Hematopoietic multipotent progenitor cell treated with erythropoietin and hydrocortisone succinate and interleukin-3 and kit ligand, for 6 days (in vitro differentiated cells): ENCODE measurements at places on chromosomes 11 and 22.

DNA sequence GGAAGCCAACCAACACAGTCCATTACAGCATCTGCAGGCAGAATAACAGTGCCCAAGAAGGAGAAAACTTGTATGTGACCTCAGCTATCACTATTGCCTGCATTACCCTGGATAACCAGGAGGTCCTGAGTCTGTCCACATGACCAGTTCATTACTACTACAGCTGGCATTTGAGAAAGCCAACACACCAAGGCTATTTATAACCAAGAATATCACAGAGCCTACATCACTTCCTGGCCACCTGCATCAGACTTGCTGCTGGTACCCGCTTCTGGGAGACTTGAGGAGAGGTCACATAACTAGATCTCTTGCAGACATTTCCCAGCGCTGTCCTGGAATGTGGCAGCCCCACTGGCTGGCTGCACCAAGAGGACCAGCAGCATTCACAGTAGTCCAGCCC, 11.1 kb upstream of the OR56B4 start:
- no peak for DNase-seq

- no peak for DNase-seq
Observed at GRCh38 chr11:114284021-114284420, 12.2 kb upstream of the NNMT start.

- no peak for DNase-seq
Observed at GRCh38 chr11:96394773-96395172, 5.0 kb downstream of the JRKL start.

DNA sequence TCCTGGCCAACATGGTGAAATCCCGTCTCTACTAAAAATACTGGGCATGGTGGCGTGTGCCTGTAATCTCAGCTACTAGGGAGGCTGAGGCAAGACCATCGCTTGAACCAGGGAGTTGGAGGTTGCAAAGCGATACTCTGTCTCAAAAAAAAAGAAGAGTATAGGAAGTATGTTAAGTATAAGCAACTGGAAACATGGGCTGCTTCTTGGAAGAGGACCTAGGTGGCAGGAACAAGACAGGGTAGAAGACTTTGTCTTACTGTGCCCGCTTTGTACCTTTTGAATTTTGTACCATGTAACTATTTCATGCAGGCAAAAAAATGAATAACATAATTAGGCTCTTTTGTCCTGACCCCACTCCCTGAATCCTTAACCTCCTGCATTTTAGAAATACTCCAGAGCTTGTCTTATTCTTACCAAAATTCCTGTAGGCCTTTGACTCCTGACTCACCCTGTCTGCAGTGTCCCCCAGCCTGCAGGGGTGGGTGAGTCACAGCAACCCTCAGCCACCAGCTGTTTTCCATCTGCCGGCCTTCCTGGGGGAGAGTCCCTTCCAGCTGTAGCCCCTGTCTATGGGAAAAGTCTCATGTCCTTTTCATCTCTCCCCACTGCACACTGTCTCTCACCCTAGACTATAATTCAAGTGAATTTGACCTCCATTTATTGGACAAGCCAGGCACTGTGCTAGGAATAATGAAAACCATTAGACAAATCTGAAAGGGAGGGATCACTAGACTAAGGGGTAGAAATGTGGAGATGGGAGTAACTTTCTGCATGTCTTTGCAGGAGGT, 41.8 kb downstream of the TXN2 start:
- DNase-seq = no peak

DNA sequence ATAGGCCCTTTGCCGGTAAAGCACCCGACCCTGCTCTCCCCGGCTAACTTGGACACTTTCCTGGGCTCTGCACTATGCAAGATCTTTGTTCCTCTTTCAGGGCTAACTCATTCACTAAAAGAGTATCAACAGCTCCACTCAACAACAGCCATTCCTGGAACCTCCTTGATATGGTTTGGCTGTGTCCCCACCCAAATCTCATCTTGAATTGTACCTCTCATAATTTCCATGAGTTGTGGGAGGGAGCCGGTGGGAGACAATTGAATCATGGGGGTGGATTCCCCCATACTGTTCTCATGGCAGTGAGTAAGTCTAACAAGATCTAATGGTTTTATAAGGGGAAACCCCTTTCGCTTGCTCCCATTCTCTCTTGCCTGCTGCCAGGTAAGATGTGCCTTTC, 330.0 kb downstream of the TENM4 start:
- DNase-seq = no peak

GRCh38 chr11:6856871-6857270, 6.0 kb upstream of the OR10A2 start:
- DNase-seq = no peak

GRCh38 chr11:134677397-134677822, 265.4 kb upstream of the B3GAT1 start:
- no peak for DNase-seq

DNA sequence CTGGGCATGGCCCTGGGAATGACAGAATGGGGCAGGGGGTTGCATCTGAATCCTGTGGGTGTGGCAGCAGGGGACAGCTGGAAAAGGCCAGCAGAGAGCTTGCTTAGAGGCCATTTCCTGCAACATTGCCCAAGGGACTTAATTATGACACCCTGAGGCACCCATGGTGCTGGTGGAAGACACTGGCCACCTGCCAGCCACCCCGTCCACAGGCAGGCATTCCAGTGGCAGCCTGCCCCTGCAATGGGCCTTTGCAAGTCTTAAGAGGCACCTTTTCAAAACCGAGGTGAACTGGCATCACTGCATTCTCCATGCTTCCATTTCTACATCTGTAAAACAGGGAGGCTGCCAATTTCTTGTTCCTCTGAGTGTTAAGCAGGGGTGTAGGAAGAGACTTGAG, 21.6 kb upstream of the SUSD2 start:
- no peak for DNase-seq

- DNase-seq = no peak
Observed at GRCh38 chr11:112132737-112133136, 31.2 kb downstream of the IL18 start.

DNA sequence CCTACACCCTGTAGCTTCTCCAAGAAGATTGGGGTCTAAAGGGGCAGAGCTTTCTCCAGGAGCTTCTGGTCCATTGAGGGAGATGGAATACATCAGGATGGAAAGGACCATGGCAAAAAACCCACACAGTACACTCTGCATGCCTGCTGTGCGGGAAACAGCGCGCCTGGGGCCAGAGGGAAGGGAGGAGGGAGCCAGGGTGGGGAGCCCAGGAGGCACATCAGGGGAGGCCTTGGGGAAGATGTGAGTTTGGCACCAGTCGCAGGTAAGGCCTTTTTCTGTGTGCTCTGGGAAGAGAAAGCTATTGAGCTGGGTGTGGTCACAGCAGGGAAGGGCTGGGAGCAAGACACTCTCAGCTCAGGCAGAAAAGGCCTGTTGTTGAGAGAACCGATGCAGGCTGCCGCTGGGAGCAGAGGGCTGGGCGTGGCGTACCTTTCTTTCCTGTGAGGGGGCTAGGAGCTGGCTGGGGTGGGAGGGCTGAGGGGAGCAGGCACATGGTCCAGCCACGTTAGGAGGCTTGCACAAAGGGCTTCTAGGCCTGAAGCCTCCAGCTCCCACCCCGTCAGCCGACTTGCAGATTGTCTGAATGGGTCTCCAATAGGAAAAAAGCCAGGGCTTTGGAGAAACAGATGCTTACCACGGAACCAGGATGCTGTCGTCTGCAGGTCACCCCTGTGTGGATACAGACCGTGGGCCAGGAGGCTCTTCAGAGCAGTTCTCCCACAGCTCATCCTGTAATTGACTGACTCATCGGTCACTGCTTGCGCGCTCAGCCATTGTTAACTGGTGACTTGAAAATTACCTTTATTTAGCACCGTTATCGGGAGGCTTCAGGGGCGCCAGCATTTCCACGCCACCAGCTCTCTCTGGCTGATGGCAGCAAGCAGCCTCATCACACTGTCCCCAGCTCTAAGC, 237.3 kb downstream of the ST3GAL4 start:
- DNase-seq = no peak

GRCh38 chr11:46003572-46003971, 81.1 kb downstream of the LARGE2 start:
- DNase-seq = peak; percentile 38

DNA sequence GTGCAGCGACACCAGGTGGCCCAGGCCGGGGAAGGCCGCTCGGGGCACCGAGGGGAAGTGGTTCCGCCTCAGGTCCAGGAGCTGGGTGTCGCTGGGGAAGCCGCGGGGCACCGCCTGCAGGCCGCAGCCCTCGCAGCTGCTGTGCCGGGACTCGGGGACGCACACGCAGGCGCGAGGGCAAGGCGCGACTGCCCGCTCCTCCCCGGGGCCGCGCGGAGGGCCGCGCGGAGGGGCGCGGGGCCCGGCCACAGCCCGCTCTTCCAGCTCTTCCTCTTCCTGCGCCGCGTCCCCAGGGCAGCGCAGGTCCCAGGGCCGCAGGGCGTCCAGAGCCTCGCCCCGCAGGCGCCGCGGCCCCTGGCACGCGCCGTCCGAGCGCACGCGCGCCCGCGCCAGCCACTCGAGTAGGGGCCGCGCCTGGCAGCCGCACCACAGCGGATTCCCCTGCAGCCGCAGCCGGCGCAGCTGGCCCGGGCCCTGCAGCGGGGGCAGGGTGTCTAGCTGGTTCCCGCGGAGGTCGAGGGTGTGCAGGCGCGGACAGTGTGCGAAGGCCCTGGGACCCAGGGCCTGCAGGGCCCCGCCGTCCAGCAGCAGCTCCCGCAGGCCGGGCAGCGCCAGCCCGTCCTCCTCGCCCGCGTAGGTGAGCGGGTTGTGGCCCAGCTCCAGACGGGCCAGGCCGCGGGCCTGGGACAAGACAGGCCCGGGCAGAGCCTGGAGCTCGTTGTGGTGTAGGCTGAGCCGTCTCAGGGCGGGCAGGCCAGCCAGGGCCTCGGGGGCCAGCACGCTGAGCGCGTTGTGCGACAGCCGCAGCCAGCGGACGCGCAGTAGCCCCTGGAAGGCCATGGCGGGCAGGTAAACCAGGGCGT, 2.8 kb downstream of the CHADL start:
- DNase-seq = peak; percentile 83

GRCh38 chr11:43138621-43139140, 173.1 kb upstream of the API5 start:
- DNase-seq = no peak

GRCh38 chr11:120281143-120281795, 41.3 kb downstream of the POU2F3 start:
- peak; percentile 17 for DNase-seq

DNA sequence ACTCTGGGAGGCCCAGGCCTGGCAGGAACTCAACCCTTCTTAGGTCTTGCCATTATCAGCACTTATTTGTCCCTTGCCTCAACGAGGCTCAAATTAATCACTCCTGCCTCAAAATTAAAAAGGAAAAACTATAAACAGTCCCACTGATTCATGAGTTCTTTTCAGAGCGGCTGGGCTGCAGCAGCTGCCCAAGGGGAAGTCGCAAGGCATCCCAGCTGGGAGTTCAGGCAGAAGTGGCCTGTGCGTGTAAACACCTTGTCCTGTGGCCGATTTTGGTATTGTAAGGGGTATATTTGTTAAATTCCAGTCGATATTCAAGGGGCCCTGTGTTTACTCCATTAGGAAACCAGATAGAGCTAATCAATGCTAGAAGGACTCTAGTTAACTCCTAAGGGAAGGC, 213.9 kb upstream of the CADM1 start:
- no peak for DNase-seq

GRCh38 chr11:62401811-62402210, 17.0 kb upstream of the SCGB1A1 start:
- DNase-seq = no peak

DNA sequence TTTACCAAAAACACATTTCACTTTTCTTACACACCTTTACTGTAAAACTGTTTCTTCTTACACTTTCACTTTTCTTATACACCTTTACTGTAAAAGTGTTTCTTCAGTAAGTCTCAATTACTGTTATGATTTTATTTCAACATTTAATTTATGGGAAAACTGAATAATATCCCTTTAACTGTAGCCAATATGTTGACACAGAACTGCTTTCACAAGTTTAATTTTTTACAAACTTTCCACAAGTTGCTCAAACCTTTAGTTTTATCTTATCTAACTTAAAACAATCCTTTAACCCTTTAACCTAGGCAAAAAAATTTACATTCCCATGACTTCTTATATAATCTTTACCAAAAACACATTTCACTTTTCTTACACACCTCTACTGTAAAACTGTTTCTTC, 63.3 kb upstream of the OR5AN1 start:
- DNase-seq = no peak

DNA sequence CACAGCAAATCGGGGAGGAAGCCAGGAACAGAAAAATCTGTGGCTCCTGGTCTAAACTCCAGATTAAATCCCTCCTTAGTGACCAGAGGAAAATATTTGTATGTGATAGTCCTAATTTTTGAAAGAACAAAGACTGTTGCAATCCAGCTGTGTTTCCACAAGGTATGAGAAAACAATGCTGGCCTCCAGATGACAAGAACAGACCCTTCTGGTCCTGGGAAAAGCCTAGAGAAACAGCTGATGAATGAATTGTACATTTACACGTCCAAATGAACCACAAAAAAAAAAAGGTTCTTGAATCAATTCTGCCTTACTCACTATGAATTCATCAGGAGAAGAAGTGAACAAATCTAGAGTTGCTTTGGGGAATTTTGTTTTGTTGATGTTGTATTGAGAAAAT, 63.7 kb downstream of the ETS1 start:
- DNase-seq = no peak

- DNase-seq = no peak
Observed at GRCh38 chr11:102912482-102912830, 37.7 kb upstream of the MMP12 start.

- no peak for DNase-seq
Observed at GRCh38 chr11:132249256-132249655, 878.8 kb downstream of the NTM start.

DNA sequence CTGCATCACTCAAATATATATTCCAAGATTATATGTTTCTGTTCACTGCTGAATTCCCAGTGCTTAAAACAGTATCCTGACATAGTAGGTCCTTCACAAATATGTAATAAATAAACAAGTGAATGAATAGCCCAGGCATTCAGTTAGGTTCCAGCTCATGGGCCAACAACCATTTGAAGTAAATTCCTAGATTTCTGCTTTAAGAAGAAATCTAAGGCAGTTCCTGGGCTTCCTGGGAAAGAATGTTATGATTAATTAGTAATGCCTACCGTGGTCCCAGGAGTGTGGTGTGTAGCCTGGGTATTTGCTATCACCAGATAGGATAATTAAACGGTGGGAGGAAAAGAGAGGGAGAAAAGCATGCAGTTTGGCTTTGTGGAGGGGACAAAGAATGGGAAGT, 576.8 kb downstream of the SOX6 start:
- DNase-seq = no peak

- no peak for DNase-seq
Observed at GRCh38 chr22:31681349-31682345, 19.6 kb upstream of the PISD start.

DNA sequence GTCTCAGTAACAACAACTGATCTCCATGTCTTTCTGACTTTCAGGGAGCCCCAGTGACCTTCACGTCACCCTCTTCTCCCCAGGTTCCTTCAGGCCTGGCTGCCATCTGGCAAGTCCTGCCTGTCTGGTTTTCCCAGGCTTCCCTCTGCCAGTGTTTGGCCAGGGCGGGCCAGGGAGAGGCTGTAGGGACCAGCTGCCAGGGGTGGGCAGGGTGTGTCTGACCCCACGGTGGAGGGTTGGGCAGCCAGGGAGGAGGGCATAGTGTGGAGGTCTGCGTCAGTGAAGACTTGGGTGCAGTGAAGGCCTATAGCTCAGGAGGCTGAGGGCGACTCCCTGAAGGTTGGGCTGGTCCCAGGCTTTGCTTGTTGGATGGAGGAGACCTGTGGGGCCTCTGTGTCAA, 11.9 kb upstream of the MRGPRX2 start:
- DNase-seq = no peak

GRCh38 chr22:36981247-36981775, 37.9 kb downstream of the TST start:
- no peak for DNase-seq
